ENCODE measurements at places on chromosomes 5 and 9.

DNA sequence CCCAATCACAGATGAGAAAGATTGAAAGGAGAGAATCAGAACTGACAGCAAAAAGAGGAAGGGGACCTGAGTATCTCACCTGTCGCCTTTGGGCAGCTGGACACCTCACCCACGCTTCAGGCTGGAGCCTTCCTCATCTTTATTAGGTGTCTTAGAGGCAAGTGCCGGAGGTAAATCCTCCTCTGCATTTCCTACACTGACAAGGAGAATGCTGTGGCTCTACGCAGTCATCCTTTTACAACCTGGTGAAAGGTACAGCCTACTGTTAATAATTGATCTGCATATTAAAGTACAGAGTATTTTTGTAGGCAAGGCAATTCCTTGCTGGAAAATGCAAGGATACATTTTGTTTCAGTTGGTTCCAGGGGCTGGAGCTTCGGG, 34.8 kb downstream of the PRLR start:
- no peak for DNase-seq

- DNase-seq = no peak
Measured at GRCh38 chr9:120846906-120847305, 4.2 kb upstream of the PSMD5 start.

- no peak for DNase-seq
Measured at GRCh38 chr5:56908942-56909293, 478 bp upstream of the SETD9 start.

DNA sequence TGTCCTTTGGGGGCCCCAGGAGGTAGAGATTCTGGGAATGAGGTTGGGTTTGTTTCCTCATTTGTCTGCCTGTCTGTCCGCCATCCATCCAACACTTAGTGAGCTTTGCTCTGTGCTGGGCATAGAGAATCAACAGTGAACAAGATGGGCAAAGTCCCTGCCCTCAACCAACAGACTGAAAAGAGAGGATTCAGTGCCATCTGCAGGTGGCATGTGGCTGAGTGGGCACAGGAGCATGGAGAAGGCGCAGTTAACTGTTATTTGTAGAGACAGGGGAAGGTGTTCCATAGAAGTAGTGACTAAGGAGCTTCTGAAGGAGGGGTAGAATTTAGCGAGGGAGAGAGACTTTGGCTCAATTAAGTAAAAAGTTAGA, 23.1 kb downstream of the POLR1E start:
- no peak for DNase-seq

- DNase-seq = no peak
Measured at GRCh38 chr5:219460-219863, 1.3 kb downstream of the SDHA start.
